ENCODE measurements at places on chromosomes 4 and X.
A peak's percentile ranks its signal among the peaks of the same experiment; 100 is the strongest.

GRCh38 chr4:152369203-152369901 lies 166.5 kb downstream of the FBXW7 start:
- no peak for DNase-seq

- peak; percentile 67 for DNase-seq
These were observed 1.0 kb upstream of the PPP2R2C start for GRCh38 chr4:6473264-6474052.

DNA sequence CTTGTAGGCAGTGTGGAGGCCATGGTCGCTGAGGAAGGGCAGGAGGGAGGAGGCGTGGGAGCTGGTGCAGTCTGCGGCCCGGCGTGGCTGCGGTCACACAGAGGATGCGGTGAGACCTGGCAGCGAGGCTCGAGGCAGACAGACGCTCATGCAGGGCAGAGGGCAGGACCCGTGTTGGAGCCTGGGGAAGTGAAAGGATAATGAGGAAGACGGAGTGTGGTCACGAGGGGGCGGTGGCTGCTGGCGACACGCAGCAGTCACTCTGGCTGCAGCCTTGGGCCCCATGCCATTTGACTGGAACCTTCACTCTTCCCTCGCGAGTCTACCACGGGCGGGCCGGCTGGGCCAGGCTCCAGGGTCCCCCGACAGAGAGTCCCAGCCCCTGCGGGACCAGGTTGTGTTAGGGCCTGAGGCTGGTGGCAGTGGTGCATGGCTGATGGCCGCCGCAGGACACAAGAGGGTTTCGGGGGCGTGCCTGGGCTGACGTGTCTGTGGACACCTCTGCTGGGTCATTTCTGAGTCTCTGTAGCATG lies 68.8 kb upstream of the HGFAC start:
- no peak for DNase-seq

DNA sequence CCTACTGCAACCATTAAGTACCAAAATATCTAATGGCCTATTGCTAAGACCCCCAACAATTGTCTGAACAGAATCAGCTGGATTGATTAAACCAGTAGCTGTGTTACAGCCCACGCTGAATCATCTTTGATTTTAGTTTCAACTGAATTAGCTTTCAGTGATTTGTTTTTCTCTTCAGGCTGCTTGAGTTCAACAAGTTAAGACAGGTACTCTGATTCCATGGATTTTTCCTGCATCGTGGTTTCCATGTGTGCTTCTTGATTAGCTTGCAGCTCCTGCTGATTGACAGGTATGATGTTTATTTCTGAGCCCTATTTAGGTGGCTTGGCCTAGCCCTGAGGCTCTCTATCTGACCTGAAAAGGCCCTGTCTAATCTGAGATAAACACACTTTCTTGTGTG lies 91.3 kb downstream of the GUCY2F start:
- DNase-seq, result no peak

DNA sequence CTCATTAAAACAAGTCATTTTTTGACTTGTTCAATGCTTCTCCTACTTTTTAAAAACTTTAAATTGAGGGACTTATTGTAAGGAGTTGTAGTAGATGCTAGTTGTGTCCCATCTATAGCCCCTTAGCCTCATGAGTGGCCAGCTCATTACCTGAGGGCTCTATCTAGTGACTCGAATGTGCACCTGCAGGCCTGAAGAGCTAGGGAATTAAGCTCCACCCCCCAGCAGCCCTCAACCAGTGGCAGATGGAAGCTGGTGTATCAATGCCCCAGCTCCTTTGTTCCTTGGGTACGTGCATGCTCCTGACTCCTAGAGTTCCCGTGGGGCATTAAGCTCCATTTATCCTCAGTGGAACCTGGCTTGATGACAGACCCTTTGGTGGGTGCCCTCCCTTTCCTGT lies 146.7 kb upstream of the FAM9B start:
- no peak for DNase-seq

- no peak for DNase-seq
These were observed 1.2 kb downstream of the SH3D19 start for GRCh38 chr4:151324124-151324751.

GRCh38 chr4:98179951-98180350 lies 36.7 kb upstream of the STPG2 start:
- no peak for DNase-seq

DNA sequence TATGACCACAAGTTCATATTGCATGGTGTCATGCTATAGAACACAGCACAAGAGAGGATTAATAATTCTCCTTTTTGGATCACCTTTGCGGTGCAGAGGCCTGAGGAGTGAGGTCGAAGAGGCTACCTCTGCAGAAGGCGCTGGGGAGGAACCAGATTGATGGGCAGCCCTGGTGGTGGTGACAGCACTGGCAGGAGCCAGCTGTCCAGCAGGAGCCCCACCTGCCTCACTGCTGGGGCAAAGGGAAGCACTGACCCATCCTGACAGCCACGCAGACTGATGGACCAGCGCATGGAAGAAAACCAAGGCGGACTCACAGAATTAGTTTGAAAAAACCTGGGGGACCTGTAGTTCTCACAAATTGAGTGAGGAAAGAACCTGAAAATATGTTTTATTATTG lies 50.9 kb downstream of the COX18 start:
- no peak for DNase-seq

GRCh38 chrX:114615765-114616164 lies 31.9 kb downstream of the HTR2C start:
- no peak for DNase-seq

GRCh38 chr4:113077575-113077974 lies 28.1 kb downstream of the ANK2 start:
- no peak for DNase-seq

- no peak for DNase-seq
These were observed 170.7 kb downstream of the SLIT2 start for GRCh38 chr4:20422398-20422797.

DNA sequence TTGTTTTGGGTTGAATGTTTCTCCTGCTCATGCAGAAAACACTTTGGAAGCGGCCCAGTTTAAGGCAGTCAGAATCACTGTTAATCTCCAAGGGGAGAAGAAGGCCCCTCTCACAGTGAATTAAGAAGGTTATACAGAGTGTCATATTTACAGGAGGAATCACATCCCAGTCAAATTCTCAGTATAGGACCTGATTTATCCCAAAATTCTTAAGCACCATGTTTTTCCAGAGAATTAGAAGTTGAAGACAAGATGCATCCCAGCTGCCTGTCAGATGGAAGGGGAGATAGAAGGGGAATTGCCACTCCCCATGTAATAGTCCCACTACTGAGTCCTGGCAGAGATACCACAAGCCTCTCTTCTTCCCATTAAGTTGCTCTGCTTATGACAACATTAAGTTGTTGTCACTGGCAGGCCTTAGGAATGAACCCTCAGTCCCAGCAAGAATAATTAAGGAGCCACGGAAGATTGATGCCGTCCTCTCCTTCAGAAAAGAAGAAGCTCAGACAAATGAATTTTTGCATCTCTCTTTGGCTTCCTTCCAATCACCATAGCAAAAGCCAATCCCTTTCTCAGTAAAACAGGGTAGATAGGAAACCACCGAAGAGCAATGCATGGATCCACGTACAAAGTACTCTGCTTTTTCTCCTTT lies 138.4 kb downstream of the LDB2 start:
- no peak for DNase-seq

DNA sequence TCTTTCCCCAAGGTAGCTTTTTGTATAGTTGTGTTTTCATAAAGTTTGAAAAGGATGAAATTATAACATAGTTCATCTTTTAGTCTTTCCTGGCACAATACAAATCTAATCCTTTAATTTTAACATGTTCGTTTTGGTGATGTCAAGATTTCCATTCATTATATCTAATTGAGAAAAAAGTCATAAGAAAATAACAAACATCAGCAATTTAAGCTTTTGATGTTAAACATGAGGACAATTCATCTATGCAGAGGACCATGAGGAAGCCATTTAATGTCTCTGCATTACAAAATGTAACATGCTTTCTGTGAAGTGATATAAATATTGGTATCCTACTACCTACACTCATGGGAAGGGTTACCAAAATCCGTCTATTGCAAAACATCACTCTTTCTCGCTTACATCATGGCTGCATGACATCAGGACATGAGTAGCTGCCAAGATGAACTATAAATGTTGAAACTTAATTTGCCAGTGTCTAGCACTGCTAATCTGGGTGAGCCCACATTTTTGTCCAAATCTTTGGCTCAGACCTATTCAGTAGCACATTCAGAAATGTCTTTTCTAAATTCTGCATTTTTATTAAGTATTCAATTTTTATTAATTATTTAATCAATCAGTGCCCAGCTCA lies 9.5 kb downstream of the EPGN start:
- DNase-seq, result no peak

- DNase-seq, result no peak
These were observed 34.8 kb downstream of the CT47B1 start for GRCh38 chrX:120840827-120841226.

GRCh38 chrX:151505796-151506195 lies 57.7 kb upstream of the PASD1 start:
- no peak for DNase-seq

GRCh38 chr4:70556856-70557255 lies 35.2 kb upstream of the AMBN start:
- no peak for DNase-seq

- DNase-seq, result no peak
These were observed 270.3 kb upstream of the HS3ST1 start for GRCh38 chr4:11698846-11699590.

GRCh38 chr4:185312699-185313098 lies 83.0 kb downstream of the LRP2BP start:
- no peak for DNase-seq

GRCh38 chr4:67719953-67720617 lies 19.1 kb upstream of the UBA6 start:
- no peak for DNase-seq

DNA sequence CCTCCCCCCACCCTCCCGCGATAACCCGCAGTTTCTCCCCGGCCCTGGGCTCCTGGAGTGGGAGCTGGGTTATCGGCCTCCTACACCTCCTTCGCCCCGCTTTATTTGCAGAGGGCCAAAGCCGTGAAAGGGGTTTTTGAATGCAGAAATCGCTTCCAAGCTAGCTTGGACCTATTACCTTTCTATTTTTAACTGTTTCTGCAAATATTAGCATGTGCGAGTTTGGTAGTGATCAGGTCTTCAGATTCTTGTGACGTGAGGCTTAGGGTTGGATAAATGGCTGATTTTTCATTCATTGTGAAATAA lies 1.3 kb downstream of the USP9X start:
- no peak for DNase-seq

- DNase-seq, result no peak
These were observed 25.9 kb downstream of the MGAT4D start for GRCh38 chr4:140472156-140472555.

DNA sequence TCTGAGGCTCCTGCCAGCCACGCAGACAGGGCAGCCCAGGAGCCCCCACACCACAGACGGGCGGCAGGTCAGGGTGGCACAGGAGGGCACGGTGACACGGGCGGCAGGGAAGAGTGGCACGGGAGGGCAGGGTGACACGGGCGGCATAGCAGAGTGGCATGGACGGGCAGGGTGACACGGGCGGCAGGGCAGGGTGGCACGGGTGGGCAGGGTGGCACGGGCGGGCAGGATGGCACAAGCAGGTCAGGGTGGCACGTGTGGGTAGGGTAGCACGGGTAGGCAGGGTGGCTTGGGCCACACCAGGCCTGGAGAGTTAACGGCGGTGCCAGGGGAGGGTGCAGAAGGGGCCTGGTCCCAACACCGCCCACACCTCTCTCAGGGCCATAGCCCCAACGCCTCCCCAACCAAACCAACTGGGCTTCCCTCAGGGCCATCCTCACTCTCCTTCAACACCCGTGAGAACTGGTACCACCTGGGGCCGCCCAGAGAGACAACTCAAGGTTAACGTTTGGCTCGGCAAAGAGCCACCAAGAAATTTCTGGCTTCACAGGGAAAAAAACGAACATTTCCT lies 3.4 kb downstream of the CTBP1 start:
- DNase-seq, result no peak

- DNase-seq, result no peak
These were observed 1000.7 kb downstream of the STIM2 start for GRCh38 chr4:27861381-27861787.

Measured in vagina (tissue), 2 donors.